ENCODE measurements at places on chromosomes 12 and 14. TPM values are rescaled to one million over a fixed set of nuclear protein-coding genes. Genes with fewer than 3 reads are reported as not detected.

DNA sequence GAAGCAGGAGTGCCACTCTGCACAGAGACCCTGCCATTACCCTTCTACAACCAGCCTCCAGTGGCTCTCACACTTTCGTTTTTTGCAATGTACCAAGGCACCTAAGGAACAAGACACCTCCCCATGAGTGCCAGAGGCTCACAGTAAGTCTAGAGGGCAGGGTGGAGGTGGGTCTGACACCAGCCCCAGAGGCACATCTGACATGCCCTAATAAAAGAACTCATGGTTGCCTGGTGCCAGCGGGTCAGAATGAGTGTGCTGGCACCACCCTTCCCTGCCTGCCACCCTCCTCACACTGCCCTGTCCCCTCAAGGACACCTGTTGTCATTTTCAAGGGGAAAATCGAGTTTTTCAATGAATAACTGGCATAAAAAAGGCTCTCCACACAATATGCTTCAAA is 161.2 kb downstream of the FOXN3 start:
- DNase-seq, result no peak

GRCh38 chr14:45786266-45786665 is 533.3 kb upstream of the MIS18BP1 start:
- DNase-seq, result no peak

- no peak for DNase-seq
Observed at GRCh38 chr14:64272019-64272418, 22.2 kb downstream of the ESR2 start.

Gene CRIP1
- 546 TPM for total RNA-seq

Gene CAPS2
- total RNA-seq, result 6.3 TPM

GRCh38 chr12:102406033-102406584 is 74.3 kb downstream of the IGF1 start:
- DNase-seq, result no peak

Gene KCNC2
- not detected for total RNA-seq

Gene TPPP2
- not detected for total RNA-seq

Gene DIP2B
- total RNA-seq, result 14.8 TPM

DNA sequence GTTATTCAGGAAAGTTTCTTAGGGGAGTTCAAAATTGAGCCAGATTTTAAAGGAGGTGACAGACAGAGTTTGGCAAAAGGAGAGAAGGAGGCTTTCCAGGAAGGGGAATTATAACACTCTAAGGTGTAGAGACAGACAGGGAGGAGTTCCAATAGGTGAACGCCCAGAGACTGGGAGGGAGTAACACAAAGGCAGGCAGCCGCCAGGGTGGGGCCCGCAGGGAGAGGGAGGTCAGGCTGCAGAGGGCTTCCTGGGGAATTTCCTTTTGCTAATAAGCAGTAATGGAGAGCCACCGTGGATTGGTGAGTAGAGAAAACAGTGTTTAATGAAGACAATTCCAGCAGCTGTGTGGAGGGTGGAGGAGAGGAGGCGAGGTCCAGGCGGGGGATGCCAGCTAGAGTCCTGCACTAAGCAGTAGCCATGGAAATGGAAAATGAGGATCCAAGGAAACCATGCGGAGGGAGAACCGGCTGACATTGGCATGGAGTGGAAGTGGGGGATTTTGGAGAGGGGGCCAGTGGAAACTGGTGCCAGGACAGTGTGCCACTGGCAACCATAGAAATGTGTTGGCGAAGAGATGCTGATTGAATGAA is 22.2 kb downstream of the GRIN2B start:
- DNase-seq, result no peak

- DNase-seq, result no peak
Observed at GRCh38 chr14:103260629-103261124, 73.4 kb upstream of the EIF5 start.

GRCh38 chr14:91867316-91867988 is at the start of gene TC2N:
TSS of gene TC2N (minus strand) at chr14:91867536. CDS start at chr14:91813769, 53,767 bp downstream.
- peak; percentile 93 for DNase-seq

- no peak for DNase-seq
Observed at GRCh38 chr12:10121278-10121677, 8.7 kb downstream of the CLEC7A start.

DNA sequence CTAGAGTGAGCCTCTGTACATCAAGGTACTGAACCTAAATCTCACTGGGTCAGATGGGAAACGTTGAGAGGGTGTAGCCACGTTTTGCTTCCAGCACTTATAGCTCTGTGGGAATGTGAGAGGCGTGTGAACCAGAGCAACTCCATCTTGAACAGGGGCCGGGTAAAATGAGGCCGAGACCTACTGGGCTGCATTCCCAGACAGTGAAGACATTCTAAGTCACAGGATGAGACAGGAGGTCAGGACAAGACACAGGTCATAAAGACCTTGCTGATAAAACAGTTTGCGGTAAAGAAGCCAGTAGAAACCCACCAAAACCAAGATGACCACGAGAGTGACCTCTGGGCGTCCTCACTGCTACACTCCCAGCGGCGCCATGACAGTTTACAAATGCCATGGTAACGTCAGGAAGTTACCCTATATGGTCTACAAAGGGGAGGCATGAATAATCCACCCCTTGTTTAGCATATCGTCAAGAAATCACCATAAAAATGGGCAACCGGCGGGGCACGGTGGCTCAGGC is 63.4 kb upstream of the NCOR2 start:
- no peak for DNase-seq

- DNase-seq, result no peak
Observed at GRCh38 chr14:68172627-68173026, 353.0 kb downstream of the RAD51B start.

GRCh38 chr12:124294780-124295341 is at the start of gene RFLNA:
TSS of gene RFLNA (plus strand) at chr12:124295093. CDS start at chr12:124295430, 337 bp downstream.
- no peak for DNase-seq

DNA sequence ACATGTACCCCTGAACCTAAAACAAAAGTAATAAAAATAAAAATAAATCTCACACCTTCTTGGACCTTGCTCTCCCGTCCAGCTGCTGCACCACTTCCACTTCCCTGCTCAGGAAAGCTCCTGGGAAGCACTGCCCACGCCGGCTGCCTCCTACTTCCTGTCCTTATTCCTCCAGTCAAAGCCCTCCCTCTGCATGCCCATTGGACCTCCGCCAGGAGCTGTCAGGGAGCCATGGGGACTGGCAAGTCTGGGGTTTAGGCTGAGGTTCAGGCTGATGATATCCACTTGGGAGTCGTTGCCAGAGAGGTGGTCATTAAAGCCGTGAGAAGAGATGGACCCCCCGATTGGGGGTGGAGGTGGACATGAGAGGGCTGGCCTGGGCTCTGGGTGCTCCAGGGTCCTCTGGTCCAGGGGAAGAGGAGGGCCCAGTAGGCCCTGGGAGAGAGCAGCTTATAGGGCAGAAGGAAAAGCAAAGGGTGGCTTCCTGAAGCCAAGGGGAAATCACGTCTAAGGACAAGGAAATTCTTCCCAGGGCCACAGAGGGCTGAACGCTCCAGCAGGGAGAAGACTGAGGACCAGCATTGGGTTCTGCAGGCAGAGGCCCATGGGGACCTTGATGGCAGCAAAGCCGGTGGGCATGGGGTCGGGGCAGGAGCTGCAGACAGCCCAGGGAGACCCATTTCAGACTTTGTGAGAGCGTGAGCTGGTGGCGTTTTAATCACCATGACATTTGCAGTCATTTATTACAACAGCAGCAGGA is 78.7 kb downstream of the FZD10 start:
- no peak for DNase-seq

DNA sequence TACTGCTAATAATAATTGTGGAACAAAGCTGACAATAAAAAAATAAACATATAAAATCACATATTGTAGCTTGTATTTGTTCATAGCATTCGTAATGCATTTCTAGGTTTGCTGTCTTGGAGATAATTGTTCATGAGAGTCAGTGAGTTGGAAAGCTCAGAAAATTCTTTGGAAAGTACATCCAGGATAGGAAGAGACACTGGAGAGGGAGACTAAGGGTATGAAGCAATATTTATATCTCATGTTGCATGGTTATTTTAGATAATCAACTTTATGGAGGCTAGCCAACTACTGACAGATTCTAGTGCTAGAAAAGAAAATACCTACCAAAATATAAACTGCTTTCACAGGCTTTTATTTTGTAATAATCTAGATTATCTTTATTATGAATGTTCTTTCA is 1095.2 kb downstream of the FSCB start:
- no peak for DNase-seq

DNA sequence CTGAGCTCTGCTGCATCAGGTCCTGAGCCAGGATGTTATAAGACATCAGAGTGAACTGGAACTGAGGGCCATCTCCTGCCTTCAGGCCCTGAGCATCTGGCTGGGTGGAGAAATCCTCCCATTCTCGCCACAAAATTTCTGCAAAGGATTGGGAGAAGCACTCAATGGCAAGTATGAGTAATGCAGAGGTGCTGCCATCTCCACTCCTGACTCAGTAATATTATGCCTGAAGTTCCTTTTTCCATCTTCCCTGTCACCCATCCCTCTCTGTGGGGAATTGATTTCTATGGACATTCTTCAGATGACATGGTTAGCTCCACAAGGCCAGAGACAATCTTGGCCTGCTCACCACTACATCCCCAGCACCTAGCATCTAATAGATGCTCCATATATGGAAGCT is 4.7 kb downstream of the ANGEL1 start:
- no peak for DNase-seq

DNA sequence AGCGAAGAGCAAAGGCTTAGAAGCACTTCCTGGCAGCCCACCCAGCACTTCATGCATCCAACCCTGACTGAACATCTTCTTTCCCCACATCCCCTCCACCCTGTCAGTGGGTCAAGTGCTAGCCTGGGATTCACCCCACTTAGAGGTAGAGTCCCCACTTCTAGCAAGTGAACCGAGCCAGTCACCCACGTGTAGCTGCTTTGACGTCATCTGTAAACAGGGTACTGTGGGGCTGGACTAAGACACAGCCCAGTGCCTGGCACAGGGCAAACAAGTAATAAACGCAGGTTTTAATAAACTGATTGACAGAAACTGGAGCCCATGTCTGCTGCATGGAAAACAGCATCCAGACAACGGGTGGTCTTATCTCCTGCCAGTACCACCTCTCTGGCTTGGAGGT is 61.7 kb downstream of the ITPK1 start:
- DNase-seq, result no peak

DNA sequence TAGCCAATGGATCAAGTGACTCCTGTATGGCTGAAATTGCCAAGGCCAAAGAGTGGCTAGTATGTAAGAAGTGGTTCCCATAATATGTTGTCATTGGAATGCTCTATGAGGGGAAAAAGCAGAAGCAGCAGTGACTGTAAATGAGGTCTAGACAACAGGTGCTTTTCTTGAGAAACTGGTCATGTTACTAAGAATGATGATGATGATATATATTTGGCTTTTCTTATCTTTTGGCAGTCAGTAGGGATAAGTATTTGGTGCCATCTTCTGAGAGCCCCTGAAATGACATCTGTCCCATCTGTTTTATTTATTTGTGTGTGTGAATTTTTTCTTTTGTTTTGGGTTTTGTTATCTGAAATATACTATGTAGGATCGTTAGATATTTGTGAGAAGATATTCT is 141.7 kb downstream of the SYT1 start:
- DNase-seq, result no peak

GRCh38 chr12:6207259-6207925 is 7.2 kb downstream of the CD9 start:
- DNase-seq, result no peak

- no peak for DNase-seq
Observed at GRCh38 chr12:1348606-1349005, 245.8 kb downstream of the FBXL14 start.

GRCh38 chr14:52380294-52380693 is 66.2 kb downstream of the PTGER2 start:
- no peak for DNase-seq

- no peak for DNase-seq
Observed at GRCh38 chr12:124629789-124630480, 62.5 kb upstream of the NCOR2 start.
